ENCODE measurements at places on chromosomes 5 and 9.

DNA sequence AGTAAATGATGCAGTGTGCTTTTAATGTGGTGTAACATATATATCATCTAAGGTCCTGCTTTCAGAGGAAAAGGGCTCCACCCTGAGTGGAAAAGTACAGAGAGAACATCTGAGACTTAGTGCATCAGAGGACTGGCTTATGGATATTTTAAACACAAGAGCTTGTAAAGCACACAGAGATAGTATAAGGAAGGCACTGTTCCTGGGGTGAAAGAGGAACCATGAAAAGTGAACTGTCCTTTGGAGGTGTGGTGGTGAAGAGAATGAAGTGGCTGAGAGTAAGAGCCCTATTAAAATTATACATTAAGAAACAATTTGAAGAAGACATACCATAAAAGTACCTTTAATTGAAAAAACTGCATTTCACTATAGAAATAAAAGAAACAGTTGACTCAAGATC is 68.9 kb downstream of the CSF2 start:
- H3K4me3 ChIP-seq: no peak overlapping the region
- peaks cover 3% of the 10 kb centered on the region for H3K27me3 ChIP-seq
- H3K36me3 ChIP-seq: no peaks in the 10 kb centered on the region

DNA sequence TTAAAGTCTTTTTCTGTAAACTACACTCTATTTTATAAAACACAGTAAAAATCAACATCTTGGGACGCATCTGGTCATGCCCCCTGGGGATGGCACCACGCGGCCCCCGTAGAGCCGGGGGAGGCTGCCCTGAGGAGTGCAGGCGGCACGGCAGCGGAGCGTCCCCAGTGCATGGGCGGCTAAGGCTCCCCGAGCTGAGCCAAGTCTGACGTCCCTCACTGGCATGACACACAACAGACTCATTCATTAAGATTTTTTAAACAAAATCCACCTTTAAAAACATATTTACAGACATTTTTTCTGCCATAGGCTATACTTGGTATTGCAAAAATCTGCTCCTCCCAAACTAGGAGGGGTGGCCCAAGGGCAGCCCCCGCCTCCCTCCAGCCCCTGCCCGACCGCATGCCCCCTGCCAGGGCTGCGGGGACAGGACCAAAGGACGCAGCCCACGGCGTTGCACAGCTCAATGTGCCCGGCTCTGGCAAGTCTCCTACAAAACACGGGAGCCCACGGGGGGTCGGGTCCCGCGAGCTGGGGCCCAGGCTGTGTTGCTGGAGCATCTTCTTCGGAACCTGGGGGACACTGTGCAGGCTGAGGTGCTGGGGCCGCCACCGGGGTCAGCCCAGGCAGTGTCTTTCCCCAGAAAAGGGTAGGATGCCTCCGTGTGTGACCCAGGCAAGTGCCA is 11.8 kb upstream of the SEC16A start:
- no peak overlapping the region for H3K4me3 ChIP-seq
- peaks cover 34% of the 10 kb centered on the region for H3K36me3 ChIP-seq
- no peaks in the 10 kb centered on the region for H3K4me1 ChIP-seq
- no peak for DNase-seq
- H3K27ac ChIP-seq: no peak overlapping the region
- H3K27me3 ChIP-seq: no peaks in the 10 kb centered on the region

- no peaks in the 10 kb centered on the region for H3K27me3 ChIP-seq
- H3K36me3 ChIP-seq: peaks cover 2% of the 10 kb centered on the region
- H3K4me3 ChIP-seq: no peak overlapping the region
Observed at GRCh38 chr9:125496313-125496834, 210.6 kb downstream of the MAPKAP1 start.

DNA sequence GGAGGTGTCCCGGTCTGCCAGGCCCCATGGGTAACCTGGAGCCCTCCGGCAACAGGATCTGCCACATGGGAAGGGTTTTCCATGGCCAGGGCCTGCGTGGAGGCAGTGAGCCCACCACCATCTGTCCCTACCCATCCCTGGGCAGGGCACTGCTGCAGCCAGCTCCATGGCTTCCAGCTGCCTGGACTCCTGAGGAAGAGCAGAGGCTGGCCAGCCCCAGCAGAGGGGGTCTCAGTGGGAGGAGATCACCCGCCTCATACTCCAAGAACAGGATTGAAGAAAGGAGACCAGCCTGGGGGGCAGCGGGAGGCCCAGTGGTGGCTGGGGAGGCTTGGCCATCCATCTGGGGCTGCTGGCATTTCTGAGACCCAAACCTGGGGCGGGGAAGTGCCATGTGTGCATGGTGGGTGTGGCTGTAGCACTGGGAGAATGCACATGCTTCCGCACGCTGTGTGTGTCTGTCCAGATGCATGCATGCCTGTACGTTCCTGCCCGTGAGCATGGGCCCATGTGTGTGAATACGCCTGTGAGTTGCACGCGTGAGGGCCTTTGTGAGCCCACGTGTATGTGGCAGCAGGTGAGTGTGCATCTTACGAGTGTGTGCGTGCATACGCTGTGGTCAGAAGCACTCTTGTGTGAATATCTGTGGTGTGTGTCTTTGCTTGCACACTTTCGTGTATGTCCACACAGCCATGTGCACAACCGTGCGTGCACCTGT is 78.5 kb downstream of the LMX1B start:
- no peak for DNase-seq
- no peaks in the 10 kb centered on the region for H3K27me3 ChIP-seq
- no peak overlapping the region for H3K27ac ChIP-seq
- H3K4me3 ChIP-seq: no peak overlapping the region

- no peaks in the 10 kb centered on the region for H3K4me1 ChIP-seq
- no peak overlapping the region for H3K27ac ChIP-seq
- DNase-seq: no peak
- H3K36me3 ChIP-seq: no peaks in the 10 kb centered on the region
- no peaks in the 10 kb centered on the region for H3K27me3 ChIP-seq
- no peak overlapping the region for H3K4me3 ChIP-seq
Observed at GRCh38 chr9:130894546-130894945, 2.1 kb downstream of the QRFP start.

DNA sequence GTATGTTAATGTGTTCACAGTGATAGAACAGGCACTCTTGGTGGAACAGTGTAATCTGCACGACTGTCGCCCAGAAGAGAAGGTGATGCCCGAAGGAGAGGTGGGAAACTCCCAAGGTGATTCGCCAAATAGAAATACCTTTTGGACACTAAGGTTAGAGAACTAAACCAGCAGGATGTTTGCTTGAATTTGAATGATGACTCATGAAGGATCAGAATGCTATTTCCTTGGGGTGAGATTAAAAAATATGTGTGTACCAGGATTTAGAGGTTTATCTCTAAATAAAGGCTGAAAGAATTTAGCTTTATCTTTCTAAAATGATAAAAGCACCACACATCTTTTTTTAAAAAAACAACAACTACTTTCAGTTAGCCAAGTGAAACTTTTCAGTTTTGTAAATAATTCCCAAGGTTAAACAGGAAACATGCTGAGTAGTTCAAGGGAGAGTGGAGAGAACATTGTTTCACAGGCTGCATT is 297.4 kb upstream of the TAS2R1 start:
- H3K36me3 ChIP-seq: no peaks in the 10 kb centered on the region
- H3K4me1 ChIP-seq: no peaks in the 10 kb centered on the region
- no peak overlapping the region for H3K4me3 ChIP-seq
- H3K27ac ChIP-seq: no peak overlapping the region

DNA sequence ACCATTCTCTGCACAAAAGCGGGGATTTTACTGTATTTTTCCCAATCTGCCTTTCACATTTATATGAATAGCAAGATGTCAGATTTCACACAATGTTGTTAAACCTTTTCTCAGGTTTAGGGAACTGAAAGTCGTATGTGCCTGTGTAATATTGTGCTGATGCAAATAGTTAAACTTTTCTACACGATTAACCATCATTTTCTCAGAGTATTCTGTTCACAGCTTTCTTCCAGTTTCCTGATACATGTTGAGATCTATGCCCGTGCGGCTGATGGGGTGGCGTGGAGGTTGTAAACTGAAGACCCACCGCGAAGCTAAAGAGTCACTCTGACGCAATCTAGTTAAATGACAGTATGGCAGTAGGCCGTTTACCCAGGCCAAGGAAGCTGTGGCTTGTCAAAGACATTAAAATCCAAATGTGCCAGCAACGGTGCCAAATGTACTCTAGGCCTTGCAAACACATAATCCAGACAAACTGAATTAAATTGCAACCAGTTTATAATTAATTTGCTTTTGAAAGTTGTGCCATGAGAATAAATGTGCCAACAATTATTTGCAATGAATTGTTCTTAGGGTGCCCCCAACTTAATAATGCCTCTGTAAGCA is 145.7 kb downstream of the EBF1 start:
- H3K4me1 ChIP-seq: peaks cover 9% of the 10 kb centered on the region
- H3K36me3 ChIP-seq: no peaks in the 10 kb centered on the region
- no peak for DNase-seq
- H3K27ac ChIP-seq: no peak overlapping the region
- no peak overlapping the region for H3K4me3 ChIP-seq
- H3K27me3 ChIP-seq: no peaks in the 10 kb centered on the region

DNA sequence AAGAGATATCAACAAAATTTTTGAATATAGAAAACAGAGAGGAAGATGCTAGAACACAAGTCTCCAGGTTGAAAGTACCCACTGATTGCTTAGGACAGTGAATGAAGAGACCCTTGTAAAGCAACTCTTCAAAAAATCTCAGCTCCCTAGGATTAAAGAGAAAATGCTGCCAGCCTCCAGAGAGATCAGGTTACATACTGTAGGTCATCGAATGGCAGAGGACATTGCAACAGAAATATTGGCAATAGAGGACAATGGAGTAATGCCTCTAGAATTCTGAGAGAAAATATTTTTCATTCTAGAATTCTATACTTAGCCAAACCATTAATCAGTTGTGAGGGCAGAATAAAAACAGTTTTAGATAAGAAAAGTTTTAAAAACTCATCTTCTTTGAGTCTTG is 43.1 kb upstream of the ELL2 start:
- H3K4me1 ChIP-seq: no peaks in the 10 kb centered on the region
- H3K4me3 ChIP-seq: no peak overlapping the region
- H3K27ac ChIP-seq: no peak overlapping the region
- peaks cover 3% of the 10 kb centered on the region for H3K27me3 ChIP-seq

- no peak overlapping the region for H3K27ac ChIP-seq
- DNase-seq: no peak
- no peaks in the 10 kb centered on the region for H3K4me1 ChIP-seq
- H3K27me3 ChIP-seq: no peaks in the 10 kb centered on the region
- no peak overlapping the region for H3K4me3 ChIP-seq
Observed at GRCh38 chr9:84955971-84956370, 286.4 kb downstream of the NTRK2 start.
